Neuronal stem cell (in vitro differentiated cells): ENCODE measurements at places on chromosomes 5 and 9.

- no peaks in the 10 kb centered on the region for H3K4me1 ChIP-seq
- no peaks in the 10 kb centered on the region for H3K27me3 ChIP-seq
- DNase-seq, result no peak
- no peaks in the 10 kb centered on the region for H3K36me3 ChIP-seq
- no peak overlapping the region for H3K4me3 ChIP-seq
Measured at GRCh38 chr5:108818613-108819272, 71.0 kb downstream of the FER start.

GRCh38 chr5:83967417-83967816, 246.8 kb upstream of the HAPLN1 start:
- no peaks in the 10 kb centered on the region for H3K36me3 ChIP-seq
- H3K27ac ChIP-seq, result no peak overlapping the region
- peaks cover 3% of the 10 kb centered on the region for H3K27me3 ChIP-seq
- no peaks in the 10 kb centered on the region for H3K4me1 ChIP-seq
- DNase-seq, result no peak
- H3K4me3 ChIP-seq, result no peak overlapping the region

- no peaks in the 10 kb centered on the region for H3K27me3 ChIP-seq
- no peak for DNase-seq
- no peak overlapping the region for H3K27ac ChIP-seq
Measured at GRCh38 chr5:16577677-16578076, 39.1 kb downstream of the RETREG1 start.

DNA sequence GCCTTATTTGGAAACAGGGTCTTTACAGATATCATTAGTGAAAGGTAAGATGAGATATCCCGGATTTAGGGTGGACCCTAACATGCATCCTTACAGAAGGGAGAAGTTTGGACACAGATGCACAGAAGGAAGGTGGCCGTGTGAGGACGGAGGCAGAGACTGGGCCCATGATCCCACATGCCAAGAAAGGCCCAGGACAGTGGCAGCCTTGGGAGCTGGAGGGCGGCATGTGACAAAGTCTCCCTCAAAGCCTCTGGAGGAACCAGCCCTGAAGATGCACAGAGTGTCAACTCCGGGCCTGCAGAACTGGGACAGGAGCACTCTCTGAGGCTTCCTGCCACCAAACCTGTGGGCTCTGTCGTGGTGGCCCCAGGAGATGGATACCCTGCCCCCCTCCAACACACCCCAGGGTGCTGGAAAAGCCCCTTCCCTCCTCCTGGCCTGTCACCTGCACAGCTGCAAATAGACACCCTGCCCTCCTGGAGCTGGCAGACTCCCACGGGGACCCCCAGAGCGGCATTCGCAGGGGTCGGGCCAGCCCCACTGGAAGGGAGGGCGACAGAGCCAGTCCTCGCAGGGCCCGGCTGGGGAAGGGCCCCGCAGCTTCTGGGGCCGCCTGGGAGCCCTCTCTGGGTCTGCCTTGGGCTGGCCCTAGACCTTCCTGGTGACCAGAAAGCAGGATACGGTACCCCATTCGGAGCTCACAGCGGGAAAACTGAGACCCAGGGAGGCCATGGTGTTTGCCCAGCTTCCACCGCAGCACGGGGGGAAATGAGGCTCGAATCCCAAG, 7.9 kb downstream of the NACC2 start:
- peaks cover 2% of the 10 kb centered on the region for H3K4me1 ChIP-seq
- no peak overlapping the region for H3K4me3 ChIP-seq
- H3K27me3 ChIP-seq, result no peaks in the 10 kb centered on the region
- H3K36me3 ChIP-seq, result peaks cover 1% of the 10 kb centered on the region

DNA sequence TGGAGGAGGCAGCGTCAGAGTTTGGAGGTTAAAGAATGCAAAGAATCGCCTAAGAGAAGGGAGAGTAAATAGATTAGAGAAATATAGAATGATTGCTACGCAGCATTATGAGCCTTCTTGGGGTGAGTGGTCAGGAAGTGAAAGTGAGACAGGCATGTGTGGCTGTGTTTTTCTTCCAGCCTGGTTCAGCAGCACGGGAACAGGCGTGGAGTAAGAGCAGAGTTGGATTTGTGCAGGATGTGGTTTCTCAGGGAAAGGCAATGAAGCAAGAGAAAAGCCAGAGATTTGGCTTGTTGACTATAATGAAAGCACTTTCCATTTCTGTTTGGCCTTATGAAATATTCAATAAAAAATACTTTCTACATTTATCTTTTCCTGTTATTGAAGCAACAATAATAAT, 34.3 kb upstream of the FRMD3 start:
- DNase-seq, result no peak
- no peak overlapping the region for H3K4me3 ChIP-seq
- H3K4me1 ChIP-seq, result no peaks in the 10 kb centered on the region
- H3K36me3 ChIP-seq, result no peaks in the 10 kb centered on the region

- H3K4me3 ChIP-seq, result no peak overlapping the region
- H3K36me3 ChIP-seq, result peaks cover 86% of the 10 kb centered on the region
- no peak for DNase-seq
- peaks cover 21% of the 10 kb centered on the region for H3K4me1 ChIP-seq
Measured at GRCh38 chr5:179767496-179768100, 26.2 kb upstream of the LTC4S start.

GRCh38 chr5:178341091-178341850, 108.7 kb upstream of the PHYKPL start:
- no peak overlapping the region for H3K4me3 ChIP-seq
- no peak for DNase-seq
- H3K27ac ChIP-seq, result no peak overlapping the region
- no peaks in the 10 kb centered on the region for H3K27me3 ChIP-seq
- no peaks in the 10 kb centered on the region for H3K36me3 ChIP-seq
